ENCODE measurements at places on chromosomes 6 and 20. TPM values are rescaled to one million over a fixed set of nuclear protein-coding genes. Genes with fewer than 3 reads are reported as not detected.

Gene HLA-DMA
- 30.4 TPM for polyA plus RNA-seq

Gene PSORS1C1
- polyA plus RNA-seq = 6.8 TPM

Gene RCAN2
- 60.2 TPM for polyA plus RNA-seq

Gene PPIL6
- polyA plus RNA-seq = 4.3 TPM

Gene SLC12A5
- polyA plus RNA-seq = 1.5 TPM

Gene MYO6
- 12.4 TPM for polyA plus RNA-seq

DNA sequence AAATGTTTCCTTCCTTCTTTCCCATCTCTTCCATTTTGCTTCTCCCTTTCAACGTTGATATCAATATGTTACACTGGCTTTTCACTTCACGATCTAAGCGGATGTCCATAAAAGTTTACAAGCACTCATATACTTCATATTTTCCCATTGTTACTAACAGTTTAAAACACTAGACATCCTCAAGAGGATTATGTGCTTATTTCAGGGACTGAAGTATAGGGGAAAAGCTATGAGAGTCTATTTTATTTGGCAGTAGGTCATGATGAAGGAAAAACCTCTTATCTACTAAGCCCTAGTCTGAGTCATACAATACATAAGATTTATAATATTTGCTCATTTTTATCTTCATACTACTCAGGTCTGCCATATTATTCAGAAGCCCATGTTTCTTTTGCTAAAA lies 20.6 kb upstream of the EPB41L2 start:
- no peak for DNase-seq

DNA sequence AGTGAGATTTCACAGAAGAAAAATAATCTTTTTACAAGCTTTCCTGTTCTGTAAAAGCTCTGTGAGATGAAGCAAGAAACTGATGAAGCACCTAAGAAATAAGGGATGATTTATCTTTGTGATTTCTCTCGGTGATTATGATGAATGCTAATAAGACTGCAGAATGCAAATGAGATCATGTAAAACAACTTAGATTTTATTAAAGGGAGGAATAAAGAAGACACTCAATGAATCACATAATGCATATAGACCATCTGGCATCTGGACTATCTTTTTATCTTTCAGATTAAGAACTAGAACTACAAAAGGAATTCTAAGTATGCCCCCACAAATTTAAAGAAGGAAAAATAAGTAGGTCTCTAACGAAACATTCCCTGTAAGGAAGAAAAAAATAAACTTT lies 361.5 kb upstream of the OPRM1 start:
- no peak for DNase-seq

DNA sequence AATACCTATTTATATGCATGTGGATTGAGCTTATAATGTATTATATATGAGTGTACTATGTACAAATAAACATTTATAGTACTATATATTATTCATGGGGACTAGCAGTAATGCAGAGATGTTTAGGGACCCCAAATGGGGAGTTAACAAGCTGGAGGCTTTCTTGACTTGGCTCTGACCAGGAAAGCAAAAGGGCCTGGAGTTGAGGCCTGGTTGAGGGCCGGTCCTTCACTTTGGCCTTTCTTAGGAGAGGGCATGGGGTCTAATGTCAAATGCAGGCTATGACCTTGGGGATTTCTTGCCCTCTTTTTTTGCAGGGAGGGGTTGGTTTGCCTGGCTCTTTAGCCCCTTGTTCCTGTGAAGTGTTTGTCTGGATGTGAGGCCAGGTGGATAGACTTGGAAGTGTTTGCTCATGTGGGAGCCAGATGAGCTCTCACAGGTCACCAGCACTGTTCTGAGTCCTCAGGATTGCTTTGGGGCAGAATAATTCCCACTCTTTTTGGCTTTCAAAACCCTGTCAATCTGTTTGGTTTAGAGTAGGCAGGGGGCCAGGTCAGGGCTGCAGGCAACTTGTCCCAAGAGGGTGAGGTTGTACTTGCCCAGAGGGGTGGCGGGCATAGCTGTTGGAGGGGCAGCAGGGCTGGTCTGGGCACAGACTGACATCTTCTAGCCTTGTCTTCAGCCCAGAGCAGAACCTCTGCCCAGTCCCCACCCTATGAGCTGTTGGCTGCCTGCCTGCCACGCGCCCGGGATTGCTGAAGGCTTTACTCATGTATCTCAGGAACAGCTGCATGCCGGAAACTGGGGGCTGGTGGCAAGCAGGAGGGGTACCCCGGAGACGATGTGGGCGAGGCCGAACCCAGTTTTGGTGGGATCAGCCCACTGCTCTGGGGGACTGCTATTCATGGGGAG lies 14.6 kb downstream of the TJAP1 start:
- DNase-seq = no peak

GRCh38 chr20:431012-431904 lies 23.2 kb downstream of the RBCK1 start:
- DNase-seq = no peak

GRCh38 chr6:140812636-140813035 lies 1320.1 kb upstream of the GJE1 start:
- no peak for DNase-seq

DNA sequence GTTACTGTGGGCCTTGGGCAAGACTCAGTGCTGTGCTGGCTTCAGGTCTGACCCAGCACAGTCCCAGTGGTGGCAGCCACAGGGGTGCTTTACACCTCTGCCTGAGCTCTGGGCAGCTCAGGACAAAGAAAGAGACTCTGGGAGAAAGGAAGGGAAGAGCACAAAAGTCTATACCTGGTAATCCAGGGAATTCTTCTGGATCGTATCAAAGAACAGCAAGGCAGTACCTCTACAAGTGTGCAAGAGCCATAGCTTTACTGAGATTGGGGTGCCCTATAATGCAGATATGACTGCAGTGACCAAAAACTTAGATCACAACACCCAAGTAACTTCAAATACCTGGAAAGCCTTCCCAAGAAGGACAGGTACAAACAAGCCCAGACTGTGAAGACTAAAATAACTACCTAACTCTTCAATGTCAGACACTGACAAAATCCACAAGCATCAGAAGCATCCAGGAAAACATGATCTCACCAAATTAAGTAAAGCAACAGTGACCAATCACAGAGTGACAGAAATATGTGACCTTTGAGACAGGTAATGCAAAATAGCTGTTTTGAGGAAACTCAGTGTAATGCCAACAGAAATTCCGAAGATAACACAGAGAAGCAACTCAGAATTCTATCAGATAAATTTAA lies 47.9 kb upstream of the LIN28B start:
- DNase-seq = no peak

DNA sequence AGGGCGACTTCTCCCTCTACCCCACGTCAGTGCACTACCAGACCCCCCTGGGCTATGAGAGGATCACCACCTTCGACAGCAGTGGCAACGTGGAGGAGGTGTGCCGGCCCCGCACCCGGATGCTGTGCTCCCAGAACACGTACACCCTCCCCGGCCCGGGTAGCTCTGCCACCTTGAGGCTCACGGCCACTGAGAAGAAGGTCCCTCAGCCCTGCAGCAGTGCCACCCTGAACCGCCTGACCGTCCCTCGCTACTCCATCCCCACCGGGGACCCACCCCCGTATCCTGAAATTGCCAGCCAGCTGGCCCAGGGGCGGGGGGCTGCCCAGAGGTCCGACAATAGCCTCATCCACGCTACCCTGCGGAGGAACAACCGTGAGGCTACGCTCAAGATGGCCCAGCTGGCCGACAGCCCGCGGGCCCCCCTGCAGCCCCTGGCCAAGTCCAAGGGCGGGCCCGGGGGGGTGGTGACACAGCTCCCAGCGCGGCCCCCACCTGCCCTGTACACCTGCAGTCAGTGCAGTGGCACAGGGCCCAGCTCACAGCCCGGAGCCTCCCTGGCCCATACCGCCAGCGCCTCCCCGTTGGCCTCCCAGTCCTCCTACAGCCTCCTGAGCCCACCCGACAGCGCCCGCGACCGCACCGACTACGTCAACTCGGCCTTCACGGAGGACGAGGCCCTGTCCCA lies 57.5 kb upstream of the TMEM181 start:
- no peak for DNase-seq

- DNase-seq = no peak
These were observed 15.3 kb upstream of the SMLR1 start for GRCh38 chr6:130811932-130812331.

- no peak for DNase-seq
These were observed 202.6 kb upstream of the HEY2 start for GRCh38 chr6:125546841-125547251.

GRCh38 chr6:43835872-43836419 lies 65.9 kb downstream of the VEGFA start:
- no peak for DNase-seq
